ENCODE measurements at places on chromosomes 16 and 17.
A peak's percentile ranks its signal among the peaks of the same experiment; 100 is the strongest.

DNA sequence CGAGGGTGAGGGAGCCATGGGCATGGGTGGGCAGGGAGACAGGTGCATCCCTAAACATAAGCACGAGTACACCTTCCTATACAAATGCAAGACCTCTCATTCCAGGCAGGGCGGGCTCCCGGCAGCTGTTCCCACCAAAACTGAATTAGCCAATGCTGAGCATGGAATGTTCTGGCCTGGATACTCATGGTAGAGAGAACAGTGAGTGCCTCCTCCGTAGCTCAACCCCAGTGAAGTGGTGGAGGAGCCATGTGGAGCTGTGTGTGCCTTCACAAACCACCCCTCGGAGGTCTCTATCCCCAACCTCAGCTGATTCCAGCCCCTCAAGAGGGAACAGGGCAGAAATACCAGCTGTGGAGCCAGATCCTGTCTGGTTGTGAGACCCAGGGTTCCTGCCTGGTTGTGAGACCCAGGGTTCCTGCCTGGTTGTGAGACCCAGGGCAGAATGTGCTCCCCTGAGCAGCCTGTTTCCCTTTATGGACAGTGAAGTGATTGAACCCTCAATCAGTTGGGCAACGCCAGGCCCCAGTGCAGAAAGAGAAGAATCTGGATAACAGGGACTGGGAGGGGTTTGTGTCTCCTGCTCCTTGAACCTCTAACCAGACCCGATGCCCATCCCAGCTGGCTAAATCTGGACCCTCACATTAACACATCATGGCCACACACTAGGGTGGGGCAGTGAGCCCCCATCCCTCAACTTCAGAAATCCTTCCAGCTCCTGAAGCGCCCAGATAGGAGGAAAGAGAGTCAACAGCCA is 2.4 kb upstream of the CDH16 start:
- DNase-seq: no peak

- DNase-seq: no peak
Measured at GRCh38 chr16:54489225-54490111, 202.9 kb upstream of the IRX3 start.

GRCh38 chr16:68070249-68070730 is 14.9 kb upstream of the NFATC3 start:
- DNase-seq: no peak

DNA sequence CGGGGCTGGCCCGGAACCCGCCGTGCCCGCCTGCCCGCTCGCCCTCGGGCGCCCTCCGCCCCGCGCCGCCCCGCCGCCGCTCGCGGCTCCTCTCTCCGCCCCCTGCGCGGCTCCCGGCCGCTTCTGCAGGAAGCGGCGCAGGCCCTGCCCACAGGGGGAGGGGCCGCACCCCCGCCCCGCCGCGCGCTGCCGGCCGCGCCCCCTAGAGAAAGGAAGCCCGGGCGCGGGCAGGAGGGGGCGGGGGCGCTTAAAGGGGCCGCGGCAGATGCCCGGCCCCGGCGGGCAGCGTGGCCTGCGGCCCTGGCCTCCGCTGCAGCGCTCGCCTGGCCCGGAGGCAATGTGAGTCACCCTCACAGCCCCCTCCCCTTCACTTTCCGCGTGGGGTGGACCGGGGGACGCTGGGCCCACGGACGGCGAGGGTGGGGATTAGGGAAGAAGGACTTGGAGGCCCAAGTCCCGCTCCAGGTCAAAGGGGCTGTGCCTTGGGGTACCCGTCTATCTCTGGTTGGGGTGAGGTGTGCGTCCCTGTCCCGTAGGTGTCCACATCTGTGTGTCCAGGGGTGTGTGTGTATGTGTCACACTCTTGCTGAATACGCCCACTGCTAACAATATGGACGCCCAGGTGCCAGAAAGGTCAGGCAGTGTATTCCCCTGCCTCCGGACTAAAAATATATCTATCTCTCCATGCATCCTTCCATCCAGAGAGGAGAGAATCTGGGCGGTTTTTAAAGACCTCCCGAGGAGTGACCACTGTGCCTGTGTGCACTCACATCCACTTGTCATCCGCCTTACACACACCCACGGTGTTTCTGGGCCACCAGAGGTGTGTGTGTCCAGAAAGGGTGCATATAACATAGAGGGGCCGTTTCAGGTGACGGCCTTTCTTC is at the start of gene GIT1:
GIT1 (minus strand) TSS at position 125 of the 887 bp plus-strand sequence. CDS start 270 bp downstream, outside the sequence.
- peak; percentile 80 for DNase-seq

DNA sequence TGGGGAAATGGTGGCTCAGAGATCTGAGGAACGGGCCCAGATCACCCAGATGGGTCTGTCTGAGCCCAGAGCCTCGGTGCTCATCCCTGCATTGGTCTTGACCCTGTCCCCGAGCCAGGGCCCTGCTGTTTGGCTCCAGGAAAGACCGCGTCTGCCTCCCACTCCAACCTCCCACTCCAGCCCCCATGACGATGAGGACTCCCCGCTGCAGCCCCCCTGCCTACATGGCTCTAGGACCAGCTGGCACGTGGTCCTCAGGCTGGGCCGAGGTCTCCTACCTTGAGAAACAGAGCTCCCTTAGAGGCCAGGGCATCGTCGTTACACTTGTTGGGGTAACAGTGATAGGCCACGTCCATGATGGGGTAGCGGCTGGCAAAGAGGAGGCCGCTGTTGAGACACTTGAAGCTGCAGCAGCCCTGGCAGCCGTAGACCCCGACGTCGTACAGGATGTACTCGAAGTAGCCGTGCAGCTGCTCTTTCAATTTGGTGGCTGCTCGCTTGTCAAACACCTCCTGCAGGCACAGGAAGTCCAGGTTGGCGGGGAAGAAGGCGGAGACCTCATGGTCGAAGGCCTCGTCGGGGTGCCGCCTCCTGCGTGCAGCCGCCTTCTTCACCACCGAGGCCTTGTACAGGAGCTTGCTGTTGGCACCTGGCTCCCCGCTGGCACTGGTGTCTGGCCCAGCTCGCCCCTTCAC is 59.9 kb downstream of the PRMT7 start:
- no peak for DNase-seq
